Forelimb muscle (tissue), 1 donor: ENCODE measurements at places on chromosomes 1 and 21. TPM values are rescaled to one million over a fixed set of nuclear protein-coding genes. Genes with fewer than 3 reads are reported as not detected.

DNA sequence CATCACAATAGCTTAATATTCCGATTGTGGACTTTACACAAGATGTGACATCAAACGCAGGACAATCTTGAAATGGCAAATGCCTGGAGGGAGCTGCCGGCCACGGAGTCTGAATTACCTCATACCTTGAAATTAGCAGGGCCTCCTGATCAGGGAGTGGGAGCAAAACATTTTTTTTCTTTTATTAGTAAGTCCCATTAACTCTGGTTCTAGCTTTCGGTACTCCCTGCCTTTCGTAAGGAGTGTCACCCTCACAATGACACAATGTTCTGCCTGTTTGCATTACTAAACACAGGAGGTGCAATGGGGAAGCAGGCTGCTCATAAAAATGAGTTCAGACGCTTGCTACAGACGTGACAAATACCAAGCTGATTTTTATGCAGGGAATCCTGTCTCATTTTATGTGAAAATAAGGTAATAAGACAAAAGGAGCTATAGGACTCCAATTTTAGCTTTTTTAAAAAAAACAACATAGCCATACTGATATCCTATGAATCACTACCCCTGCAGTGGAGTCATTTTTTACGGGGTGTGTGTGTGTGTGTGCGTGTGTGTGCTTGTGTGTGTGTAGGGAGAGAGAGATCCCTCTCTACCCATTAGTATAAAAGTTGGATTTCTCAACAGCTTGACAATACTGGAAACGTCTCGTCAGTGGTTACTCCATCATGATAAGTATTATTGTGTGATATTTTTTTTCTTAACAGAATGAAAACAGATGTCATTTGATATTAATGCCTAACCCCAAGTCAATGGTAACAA, 205.1 kb upstream of the RUNX1 start:
- DNase-seq = no peak

DNA sequence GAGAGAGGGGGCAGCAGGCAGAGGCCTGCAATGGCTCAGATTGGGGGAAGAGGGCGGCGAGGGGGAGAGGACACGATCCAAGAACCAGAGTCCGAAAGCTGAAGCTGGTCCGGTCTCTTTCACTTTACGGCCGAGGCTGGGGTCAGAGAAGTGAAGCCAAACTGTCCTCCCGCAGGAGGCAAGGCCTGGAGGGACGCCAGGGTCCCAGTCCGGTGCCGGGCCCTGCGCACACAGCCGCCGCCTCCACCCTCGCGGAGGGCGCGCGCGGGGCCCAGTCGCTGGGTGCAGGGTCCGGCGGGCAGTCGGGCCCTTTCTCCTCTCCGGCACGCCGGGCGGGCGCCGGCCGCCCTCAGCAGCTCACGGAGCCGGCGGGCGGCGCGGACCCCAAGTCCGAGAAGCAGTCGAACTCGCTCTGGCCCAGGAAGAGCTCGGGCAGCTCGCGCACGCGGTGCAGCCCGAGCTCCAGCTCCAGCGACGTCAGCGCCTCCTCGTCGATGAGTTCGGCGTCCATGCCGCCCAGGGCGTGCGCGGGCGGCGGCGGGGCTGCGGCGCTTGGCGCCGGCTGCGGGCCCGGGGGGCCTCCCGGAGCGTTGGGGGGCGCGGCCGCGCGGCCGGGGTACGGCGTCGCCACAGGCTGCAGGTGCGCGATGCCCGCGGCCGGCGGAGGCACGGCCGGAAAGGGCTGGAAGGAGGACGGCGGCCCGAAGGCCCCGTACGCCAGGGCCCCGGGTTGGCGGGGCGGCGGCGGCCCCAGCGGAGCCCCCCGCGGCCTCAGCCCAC, 749 bp downstream of the CITED4 start:
- no peak for DNase-seq

- DNase-seq = no peak
Measured at GRCh38 chr1:164764333-164764732, 205.3 kb downstream of the PBX1 start.

The FMOD gene
- 75.8 TPM for polyA plus RNA-seq

DNA sequence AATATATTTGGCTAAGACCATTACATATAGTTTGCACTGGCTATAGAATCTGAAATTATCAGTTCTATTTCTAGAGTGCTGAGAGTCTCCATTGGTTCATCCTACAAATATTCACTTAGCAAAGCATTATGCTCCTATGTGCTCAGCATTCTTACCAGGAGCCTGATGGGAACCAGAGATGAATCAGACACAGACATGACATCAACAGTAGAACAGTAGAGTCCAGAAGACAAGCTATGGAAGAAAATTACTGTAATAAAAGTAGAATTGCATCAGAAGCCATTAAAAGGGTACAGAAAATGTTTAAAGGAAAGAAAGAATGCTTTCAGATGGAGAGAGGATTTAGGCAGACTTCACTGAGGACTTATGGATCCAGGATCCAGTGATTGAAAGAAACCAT, 271.7 kb upstream of the SNX7 start:
- no peak for DNase-seq

DNA sequence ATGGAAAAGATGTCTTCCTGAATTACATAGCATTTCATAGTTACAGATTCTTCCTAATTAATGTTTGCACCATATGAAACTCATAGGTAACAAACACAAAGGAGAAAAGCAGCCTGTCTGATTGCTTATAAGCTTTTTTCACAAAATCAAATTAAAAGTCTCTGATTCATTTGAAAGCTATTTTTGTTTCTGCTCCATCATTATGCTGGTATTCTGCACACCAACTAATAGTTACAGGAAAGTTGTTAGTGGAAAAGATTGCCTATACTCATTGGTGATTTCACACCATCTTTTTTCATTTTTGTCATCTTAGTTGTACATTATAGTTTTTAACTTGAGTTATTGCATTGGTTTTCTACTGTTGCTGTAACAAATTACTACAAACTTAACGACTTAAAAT, 70.0 kb downstream of the PRKAA2 start:
- no peak for DNase-seq

DNA sequence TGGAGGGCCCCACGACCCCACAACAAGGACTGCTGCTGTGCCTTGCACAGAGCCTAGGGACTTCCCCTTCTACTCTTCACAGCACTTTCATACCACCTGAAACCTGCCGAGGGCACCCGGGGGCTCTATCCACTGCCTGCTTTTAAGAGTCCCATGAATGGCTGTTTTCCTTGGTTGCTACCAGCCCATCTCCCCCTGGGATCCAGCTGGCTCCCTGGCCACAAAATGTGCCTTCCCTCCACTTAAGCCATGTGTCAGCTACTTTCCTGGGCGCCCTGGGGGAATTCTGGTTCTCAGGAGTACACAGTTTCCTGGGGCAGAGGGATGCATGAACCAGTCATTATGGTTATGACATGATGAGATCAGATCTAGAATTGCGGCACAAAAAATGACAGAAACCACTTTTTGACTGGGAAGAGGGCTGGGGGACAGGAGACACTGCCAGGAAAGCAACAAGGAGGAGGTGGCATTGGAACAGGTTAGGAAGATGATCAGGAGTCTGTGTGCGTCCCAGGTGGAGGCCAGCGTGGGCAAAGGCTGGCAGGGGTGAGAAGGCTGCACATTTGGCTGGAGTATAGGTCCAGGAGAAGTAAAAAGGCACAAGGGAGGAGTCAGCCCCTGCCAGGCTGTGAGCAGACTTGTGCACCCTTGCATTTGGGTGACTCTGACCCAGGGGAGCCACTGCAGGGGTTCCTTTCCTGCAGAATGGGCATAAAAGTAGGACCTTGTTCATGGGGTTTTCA, 3.2 kb upstream of the TNFRSF8 start:
- no peak for DNase-seq

GRCh38 chr1:6276811-6277555, 16.1 kb upstream of the GPR153 start:
- DNase-seq = no peak

GRCh38 chr1:94160811-94161210, 39.9 kb upstream of the ABCA4 start:
- DNase-seq = peak; percentile 6

DNA sequence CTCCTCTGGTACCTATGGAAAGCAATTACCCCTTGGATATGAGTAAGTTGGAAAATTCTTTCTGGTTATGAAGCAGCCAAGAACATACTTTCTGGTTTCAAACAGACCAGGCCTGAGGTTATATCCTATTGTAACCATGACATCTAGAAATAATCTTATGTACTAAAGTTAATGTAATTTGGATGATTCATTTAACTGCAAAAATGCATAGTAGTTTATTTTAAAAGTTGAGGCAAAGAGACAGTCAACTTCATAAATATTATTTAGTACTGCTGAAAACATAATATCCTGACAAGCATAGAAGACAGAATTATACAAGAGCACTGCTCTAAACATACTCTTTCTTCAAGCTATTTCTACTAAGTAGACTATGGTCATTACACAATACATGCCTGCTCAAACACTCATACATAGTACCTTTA, 25.5 kb downstream of the ODF2L start:
- DNase-seq = no peak

The CASQ2 gene
- 914 TPM for polyA plus RNA-seq

- no peak for DNase-seq
Measured at GRCh38 chr1:234686035-234686434, 76.1 kb upstream of the IRF2BP2 start.

The FCAMR gene
- not detected for polyA plus RNA-seq

DNA sequence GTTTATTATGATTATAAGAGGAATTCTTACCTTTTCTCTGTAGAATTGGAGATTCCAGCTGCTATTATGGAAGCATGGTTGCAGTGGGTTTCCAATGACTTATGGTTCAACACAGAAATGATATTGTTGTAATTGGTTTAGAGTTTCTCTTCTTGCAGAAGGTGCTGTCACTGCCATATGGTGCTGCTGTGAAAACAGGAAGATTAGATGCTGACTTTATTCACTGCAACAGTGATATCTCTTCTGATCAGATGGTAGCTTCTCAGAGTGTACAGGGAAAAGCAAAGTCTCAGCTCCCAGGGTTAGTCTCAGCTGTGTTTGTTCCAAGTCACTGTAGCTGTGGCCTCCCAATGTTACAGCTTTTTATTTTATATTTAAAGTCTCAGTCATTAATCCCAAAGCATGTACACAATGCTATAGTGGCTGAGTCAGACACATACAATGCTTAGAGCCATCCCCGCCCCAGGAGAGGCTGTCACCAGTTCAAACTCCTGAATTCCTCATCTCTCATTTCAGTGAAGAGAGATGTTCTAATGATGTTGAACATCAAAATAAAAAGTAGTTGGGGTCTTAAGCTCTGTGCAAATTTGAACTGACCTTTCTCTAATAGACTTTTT, 42.7 kb upstream of the RGS2 start:
- DNase-seq = no peak

The SLC16A4 gene
- 9.9 TPM for polyA plus RNA-seq

The SLC22A15 gene
- 0.62 TPM for polyA plus RNA-seq

DNA sequence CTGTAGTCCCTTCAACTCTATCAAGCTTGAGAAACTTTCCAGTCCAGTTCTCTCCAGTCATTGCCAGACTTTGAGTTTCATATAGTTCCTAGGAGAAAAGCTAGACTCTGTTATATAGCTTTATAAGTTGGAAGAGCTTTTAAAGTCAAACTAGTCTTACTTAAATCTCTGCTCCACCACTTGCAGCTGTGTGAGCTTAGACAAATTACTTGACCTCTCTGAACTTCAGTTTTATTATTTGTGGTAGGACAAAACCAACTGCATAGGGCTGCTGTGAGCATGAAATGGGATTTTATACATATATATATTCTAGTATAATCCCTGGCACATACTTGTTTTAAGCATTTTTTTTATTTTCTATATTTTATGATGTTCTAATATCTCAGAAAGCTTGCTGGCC, 338.7 kb upstream of the NR5A2 start:
- no peak for DNase-seq

DNA sequence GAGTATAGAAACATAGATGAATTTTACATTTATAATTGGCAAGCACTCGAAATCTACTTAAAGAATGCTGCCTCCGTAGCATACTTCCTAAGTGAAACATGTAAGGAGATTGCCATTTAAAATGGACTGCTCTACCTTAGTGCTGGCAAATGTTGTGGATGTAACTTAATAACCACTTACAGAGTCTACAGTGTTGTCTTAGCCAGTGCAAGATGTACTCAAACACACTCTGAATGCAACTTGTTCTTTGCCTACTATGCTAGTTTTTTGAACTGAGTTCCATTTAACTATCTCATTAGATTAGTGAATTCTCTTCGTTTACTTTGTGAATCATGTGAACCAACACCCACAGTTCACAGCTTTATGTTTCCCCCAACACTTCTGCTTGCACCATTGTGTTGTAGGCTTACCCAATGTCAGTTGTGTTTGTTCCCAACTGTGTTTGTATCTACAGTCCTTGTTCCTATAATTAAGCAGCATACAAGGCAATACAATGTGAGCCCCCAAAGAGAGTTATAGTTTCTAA, 345.5 kb upstream of the LYPLAL1 start:
- no peak for DNase-seq

The SH3BP5L gene
- 17.9 TPM for polyA plus RNA-seq

DNA sequence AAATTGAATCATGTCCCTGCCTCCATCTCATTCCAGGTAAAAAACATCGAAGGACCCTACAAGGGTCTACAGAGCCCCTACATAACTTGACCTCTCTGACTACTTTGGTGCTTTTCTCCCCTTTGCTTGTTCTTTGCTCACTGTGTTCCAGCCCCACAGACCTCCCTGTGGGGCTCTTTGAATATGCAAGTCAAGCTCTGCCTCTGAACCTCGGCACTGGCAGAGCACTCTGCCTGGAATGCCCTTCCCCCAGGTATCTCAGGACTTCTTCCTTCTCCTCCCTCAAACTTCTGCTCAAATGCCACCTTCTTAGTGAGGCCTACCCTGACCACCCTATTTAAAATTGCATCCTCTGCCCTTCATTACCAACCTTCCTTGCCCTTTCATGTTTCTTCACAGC, 87.8 kb upstream of the CD34 start:
- no peak for DNase-seq

The VPS45 gene
- polyA plus RNA-seq = 45.4 TPM

The OR2T29 gene
- polyA plus RNA-seq = not detected

The CFAP141 gene
- polyA plus RNA-seq = not detected

The OR2L2 gene
- polyA plus RNA-seq = 0.06 TPM

GRCh38 chr1:109104364-109105151, 9.4 kb upstream of the ELAPOR1 start:
- DNase-seq = no peak
